NCI-H1417 treated with DMSO at 0.1 percent for 48 hours (cell line): ENCODE measurements at places on chromosomes 3 and 15.
A peak's percentile ranks its signal among the peaks of the same experiment; 100 is the strongest.

DNA sequence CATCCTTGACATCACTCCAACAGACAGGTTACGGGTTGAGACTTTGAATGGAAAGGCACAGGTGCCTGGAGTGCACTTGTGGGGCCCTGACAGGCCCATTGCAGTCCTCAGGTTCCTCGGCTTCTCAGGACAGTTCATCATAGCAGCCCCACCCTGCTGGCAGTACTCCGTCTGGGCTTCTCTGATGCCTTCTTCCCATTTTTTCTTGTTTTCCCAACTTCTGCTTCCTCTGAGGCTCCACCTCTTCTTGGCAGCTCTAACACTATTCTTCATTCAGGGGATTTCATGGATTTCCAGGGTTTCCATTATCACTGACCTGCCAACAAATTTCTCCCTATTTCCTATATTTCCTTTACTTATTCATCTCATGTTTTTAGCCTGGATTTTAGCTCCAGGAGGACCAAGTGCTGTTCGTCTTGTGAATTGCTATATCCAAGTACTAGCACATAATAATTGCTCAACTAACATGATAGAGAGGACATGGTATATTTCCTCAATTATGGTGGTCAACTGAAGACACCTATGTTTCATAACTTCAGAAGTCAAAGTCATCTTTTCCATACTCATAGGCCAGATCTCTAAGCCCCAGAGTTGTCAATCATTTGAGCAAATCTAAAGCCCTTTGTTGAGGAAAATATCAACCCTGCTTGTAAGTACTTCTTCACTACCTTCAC is 16.2 kb downstream of the NCEH1 start:
- DNase-seq: no peak

DNA sequence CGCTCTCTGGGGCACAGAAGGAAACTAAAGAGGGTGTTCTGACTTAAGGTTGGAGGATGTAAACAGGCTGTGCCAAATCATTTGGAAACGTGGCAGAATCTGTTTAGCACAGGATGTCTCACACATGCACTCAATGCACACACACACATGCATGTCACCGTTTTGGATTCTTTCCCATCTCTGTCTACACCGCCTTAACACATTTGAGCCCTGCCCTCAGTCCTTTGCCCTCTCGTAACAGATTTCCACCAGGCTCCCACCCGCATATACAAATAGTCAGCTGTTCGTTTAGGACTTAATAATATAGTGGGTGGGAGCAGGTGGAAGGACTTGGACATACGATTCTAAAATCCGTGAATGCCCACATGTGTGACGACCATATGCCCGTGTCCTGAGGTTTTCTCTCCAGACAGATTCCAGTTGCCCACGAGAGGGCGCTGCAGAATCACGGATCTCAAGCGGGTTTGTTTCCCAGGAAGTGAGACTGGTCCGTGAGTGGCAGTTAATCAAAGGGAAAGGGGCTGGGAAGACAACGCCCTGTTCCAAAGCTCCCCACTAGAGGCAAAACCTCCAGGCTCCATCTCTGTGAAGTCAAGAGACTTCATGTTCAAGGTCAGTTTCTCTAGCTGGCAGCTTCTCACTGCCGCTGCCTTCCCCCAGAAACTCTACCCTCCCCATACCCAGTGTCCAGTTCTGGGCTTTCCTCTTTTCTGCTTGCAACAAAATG is 44.5 kb downstream of the NOX5 start:
- peak; percentile 54 for DNase-seq

DNA sequence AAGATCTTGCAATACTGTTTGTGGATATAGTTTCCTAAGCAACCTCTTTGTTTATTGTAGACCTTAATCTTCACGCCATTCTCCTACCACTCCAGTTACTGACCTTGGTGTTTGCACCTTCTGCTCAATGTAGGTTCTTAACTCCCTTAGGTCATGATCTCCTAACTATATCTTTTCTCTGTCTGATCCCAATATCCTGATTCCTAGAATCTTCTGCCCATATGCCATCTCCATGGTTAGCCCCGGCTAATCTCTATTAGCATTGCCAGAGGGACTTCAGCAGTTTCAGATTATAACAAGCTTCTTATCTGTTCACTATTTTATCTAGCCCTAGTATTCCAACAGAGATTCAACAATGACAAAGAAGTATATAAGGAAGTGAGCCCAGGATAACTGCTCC is 64.9 kb downstream of the IMPG2 start:
- no peak for DNase-seq

DNA sequence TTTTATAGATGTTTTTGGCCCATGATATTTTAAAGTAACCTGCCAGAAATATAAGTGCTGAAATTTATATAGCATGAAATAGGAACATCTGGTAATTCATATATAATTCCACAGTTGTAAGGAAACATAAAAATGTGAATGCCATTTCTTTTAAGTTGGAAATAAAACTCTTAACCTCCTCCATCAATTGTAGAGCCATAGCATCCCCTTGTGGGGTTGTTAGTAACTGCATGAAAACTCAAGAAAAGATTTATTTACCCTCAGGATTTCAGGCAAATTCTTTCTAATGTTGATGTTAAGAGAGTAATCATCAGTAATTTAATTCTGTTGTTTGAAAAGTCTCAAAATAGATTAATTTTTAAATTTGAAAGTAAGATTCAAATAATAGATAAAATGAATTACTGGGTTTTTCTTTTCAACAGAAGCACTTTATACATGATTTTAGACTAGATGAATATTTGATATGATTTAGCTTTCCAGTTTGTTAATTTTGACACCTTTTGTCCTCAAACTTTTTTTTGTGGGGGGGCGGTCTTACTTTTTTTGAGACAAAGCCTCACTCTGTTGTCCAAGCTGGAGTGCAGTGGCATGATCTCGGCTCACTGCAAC is 74.7 kb downstream of the RASA2 start:
- no peak for DNase-seq

DNA sequence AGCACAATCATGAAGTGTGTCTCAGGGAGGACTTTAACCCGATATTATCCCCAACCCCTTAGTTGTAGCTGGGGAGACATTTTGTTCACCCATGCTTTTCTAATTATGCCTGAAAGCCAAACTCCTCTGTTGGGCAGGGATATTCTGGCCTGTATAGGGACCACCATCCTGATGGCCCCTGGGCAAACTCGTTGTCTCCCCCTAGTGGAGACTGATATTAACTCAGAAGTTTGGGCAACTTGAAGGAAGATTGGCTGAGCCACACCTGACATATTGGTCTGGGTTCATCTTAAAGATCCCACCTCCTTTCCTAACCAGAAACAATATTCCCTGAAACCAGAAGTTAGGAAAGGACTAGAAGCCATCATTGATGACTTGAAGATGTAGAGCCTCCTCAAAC is 42.3 kb downstream of the TM4SF18 start:
- DNase-seq: no peak
